ENCODE measurements at places on chromosomes 1 and 21.

DNA sequence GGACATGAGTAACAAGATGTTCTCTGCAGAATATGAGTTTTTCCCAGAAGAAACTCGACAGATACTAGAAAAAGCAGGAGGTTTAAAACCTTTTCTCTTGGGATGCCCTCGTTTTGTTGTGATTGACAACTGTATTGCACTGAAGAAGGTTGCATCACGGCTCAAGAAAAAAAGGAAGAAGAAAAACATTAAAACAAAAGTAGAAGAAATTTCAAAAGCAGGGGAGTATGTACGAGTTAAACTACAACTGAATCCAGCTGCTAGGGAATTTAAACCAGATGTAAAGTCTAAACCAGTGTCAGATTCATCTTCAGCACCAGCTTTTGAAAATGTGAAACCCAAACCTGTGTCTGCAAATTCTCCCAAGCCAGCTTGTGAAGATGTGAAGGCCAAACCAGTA is 92.5 kb downstream of the TTC3 start:
- no peak for DNase-seq

DNA sequence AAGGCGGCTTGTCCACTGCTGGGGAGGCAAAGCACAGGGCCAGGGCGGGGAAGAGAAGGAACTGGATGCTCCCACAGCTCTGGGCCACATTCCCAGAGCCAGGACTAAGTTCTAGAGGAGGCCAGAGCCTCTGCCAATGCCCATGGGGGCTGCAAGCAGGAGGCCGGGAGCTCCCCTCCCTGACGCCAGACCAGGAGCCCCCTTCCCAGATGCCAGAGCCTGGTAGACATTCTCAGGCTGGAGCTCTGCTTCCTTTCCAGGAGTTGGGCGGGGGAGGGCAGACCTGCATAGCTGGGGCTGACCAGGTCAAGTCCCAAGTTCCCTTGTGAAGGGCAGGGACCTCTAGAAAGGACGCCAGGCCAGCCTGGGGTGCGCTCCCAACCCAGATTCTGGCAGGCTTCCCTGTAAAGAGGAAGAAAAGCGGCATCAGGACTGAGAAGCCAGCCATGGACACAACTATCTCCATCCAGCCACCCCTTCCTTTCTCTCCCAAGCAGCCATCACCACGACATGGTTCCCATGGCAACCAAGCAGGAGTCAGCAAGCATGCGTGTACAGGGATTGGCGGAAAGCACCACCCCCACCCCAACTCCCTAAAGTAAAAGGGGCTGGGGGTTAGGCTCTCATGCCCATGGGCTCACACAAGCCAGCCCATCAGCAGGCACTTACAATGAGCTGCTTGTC is 13.4 kb downstream of the KIF21B start:
- DNase-seq, result no peak

DNA sequence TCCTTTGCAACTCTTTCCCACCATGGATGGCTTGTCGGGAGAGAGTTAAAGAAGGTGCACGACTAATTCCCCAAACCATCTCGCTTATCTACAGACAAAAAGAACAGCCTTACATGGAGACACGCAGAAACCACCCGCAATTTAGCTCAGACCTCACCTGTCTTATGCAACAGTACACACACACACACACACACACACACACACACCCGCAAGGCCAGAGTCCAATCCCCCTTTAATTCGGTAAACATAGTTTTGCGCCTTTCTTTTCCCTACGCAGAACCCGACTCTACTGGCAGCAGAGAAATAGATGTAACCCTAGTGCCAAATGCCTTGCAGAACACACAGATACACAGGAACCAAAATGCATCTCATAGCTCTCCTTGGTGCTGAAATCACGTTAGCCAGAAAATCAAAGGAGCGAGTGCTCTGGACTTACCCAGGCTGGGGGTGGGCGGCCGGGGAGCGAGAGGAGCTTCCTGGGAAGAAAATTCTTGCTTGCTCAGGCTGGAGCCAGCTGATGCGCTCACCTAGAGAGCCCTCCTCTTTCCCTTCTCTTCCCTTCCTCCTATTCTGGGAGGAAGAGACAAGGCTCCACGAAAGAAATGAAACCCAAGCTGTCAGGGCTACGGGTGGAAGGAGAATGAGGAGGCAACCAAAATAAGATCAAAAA is 470 bp downstream of the TNR start:
- peak; percentile 67 for DNase-seq

GRCh38 chr1:58657082-58657481 is 42.8 kb downstream of the MYSM1 start:
- DNase-seq, result peak; percentile 21

- no peak for DNase-seq
These were observed 38.7 kb downstream of the VTCN1 start for GRCh38 chr1:117171900-117172511.

DNA sequence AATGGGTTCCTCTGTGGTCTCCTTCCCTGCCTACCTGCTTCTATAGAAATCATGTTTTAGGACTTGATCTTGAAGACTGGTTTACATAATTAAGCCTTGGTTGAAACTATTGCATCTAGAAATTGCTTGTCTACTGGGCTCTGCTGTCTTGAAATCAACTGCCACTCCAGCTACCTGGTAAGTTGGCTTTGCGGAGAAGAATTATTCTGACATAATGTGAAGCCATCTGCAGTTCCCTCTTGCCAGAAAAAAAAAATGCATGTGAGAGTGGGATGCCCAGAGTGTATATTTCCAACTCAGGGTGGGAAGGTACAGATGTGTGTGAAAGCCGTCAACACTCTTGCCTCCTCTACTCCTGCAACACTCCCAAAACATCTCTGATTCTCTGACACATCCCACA is 27.2 kb downstream of the C8B start:
- no peak for DNase-seq

GRCh38 chr1:225470211-225471108 is 42.6 kb upstream of the LBR start:
- no peak for DNase-seq

DNA sequence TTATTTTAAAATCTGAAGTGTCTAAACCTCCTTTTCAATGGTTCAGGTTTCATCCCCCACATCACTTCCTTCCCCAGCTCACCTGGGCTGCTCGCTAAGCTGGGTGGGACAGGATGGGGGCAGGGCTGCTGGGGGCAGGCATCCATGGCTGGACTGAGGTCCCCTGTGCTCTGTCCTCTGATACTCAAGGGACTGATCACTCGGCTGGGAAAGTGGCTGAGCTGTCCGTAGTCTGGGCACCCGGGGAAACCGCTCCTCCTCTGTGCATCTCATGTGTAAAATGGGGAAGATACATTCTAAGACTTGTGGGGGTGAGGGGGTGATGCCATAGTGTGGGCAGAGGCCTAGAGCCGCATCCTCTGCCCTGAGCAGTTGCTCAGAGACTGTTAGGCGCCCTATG is 411.2 kb downstream of the MATN1 start:
- no peak for DNase-seq

GRCh38 chr1:169133801-169134502 is 27.5 kb downstream of the ATP1B1 start:
- no peak for DNase-seq

- DNase-seq, result peak; percentile 47
These were observed at the start of gene CD1D for GRCh38 chr1:158180741-158181576. Gene CD1D (plus strand): TSS chr1:158180895. CDS start chr1:158181102, 207 bp downstream.

- no peak for DNase-seq
These were observed at the start of gene NES for GRCh38 chr1:156676820-156677615. Gene NES (minus strand): TSS chr1:156677407. CDS start chr1:156677264, 143 bp downstream.

GRCh38 chr1:169650551-169650950 is 20.6 kb upstream of the SELP start:
- DNase-seq, result no peak

DNA sequence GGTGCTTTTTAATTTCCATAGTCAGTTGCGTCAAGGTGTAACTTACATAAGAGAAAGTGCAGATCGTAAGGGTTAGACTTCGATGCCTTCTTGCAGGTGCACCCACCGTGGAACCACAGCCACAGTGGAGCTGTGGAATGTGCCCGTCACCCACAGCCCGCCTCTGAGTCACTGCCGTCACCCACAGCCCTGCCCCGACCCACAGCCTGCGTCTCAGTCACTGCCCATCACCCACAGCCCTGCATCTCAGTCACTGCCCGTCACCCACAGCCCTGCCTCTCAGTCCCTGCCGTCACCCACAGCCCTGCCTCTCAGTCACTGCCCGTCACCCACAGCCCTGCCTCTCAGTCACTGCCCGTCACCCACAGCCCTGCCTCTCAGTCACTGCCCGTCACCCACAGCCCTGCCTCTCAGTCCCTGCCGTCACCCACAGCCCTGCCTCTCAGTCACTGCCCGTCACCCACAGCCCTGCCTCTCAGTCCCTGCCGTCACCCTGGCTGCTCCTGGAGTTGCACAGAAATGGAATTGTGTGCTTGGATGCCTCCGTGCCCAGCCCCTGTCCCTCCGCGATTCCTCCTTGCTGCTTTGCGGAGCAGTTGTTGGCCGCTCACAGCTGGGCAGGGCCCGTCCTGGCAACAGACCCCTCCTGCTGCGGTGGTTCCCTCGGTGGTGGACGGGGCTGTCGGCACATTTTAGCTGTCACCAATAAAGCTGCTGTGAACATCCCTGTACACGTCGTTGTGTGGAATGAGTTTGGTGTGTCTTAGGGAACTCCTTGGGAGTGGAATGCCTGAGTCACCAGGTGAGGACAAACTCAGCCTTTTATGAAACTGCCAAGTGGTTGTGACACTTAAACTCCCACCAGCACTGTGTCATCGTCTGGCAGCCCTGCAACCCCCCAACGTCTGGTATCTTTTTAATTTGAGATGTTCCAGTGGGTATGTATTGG is 44.9 kb upstream of the COL6A2 start:
- no peak for DNase-seq

DNA sequence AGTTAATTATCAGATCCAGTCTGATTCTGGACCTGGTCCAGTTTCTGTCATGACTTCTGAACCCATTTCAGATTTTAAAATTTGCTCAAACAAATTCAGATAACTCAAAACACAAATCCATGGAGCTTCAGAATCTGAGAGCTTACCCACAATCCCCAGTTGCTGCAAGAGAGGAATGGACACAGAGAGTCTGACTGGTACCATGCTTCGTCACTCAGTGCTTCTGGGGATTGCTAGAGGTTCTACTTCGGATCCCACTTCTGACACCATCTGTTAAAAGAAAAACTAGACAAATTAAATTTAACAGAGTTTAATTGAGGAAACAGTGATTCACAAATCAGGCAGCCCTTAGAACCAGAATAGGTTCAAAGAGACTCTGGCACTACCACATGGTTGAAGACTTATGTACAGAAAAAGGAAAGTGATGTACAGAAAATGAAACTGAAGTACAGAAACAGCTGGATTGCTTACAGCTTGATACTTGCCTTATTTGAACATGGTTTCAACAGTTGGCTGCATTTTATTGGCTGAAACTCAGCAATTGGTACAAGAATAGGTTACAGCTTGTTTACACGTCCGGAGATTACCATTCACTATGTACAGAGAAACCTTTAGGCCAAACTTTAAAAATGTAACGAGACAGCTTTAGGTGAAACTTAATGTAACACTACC is 60.7 kb upstream of the TEKT2 start:
- no peak for DNase-seq

DNA sequence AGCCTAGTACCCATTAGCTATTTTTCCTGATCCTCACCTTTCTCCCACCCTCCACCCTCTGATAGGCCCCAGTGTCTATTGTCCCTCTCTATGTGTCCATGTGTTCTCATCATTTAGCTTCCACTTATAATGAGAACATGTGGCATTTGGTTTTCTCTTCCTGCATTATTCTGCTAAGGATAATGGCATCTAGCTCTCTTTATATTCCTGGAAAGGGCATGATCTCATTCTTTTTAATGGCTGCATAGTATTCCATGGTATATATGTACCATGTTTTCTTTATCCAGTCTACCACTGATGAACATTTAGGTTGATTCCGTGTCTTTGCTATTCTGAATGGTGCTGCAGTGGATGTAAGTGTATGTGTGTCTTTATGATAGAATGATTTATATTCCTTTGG is 178.9 kb downstream of the NEK7 start:
- DNase-seq, result no peak

Data from small intestine (tissue), 16 donors.